ENCODE measurements at places on chromosomes 6 and 20. TPM values are rescaled to one million over a fixed set of nuclear protein-coding genes. Genes with fewer than 3 reads are reported as not detected.

GRCh38 chr6:69812746-69813427, 16.1 kb upstream of the LMBRD1 start:
- no peak overlapping the region for H3K27ac ChIP-seq
- H3K4me3 ChIP-seq = no peak overlapping the region
- no peaks in the 10 kb centered on the region for H3K27me3 ChIP-seq
- no peaks in the 10 kb centered on the region for H3K4me1 ChIP-seq

The TSHZ2 gene
- 35.1 TPM for total RNA-seq

- no peak overlapping the region for H3K27ac ChIP-seq
- no peak for DNase-seq
- no peaks in the 10 kb centered on the region for H3K4me1 ChIP-seq
- no peaks in the 10 kb centered on the region for H3K27me3 ChIP-seq
- no peaks in the 10 kb centered on the region for H3K36me3 ChIP-seq
- H3K4me3 ChIP-seq = no peak overlapping the region
Measured at GRCh38 chr20:2227861-2228260, 67.9 kb upstream of the TGM3 start.

DNA sequence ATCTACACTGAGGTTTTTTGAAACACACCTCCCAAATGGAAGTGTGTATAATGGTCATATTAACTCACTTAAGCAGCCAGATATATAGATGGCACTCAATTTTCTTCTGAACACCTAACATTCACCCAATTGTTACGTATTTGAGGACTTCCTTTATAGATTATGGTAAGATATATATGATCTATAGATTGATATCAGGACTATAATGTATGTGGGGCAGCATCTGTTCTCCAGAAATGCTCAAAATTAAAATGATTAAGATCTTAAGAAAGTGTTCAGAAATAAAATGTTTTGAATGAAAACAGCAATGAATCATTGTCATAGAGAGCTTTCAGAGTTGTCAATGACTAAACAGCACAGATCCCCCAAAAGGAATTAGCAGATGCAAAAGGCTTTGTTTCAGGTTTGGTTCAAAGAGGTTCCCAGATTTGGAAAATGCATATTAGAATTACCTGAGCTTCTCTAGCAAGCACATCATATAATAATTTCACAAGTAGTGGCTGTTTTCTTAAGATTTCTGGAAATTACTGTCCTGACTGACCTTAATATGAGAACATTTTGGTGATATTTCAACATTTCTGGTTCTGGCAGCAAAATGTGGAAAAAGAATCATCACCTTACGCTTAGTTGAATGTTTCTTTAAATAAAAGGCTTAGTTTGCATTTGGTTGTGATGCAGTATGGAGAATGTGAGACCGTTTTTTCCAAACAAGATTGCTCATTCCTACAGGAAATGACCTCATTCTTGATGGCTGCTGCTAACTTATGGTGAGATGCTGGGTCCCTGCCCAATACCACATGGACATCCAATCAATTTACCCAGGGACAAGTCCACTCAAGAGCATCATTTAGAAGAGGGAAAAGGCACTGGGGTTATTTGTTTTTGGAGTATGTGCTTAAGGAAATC, 31.5 kb downstream of the TRAF3IP2 start:
- no peak for DNase-seq
- H3K4me1 ChIP-seq = peaks cover 4% of the 10 kb centered on the region
- H3K27me3 ChIP-seq = no peaks in the 10 kb centered on the region
- no peak overlapping the region for H3K4me3 ChIP-seq
- H3K36me3 ChIP-seq = no peaks in the 10 kb centered on the region
- no peak overlapping the region for H3K27ac ChIP-seq

The ROMO1 gene
- 320 TPM for total RNA-seq

The RCAN2 gene
- total RNA-seq = 12.3 TPM

DNA sequence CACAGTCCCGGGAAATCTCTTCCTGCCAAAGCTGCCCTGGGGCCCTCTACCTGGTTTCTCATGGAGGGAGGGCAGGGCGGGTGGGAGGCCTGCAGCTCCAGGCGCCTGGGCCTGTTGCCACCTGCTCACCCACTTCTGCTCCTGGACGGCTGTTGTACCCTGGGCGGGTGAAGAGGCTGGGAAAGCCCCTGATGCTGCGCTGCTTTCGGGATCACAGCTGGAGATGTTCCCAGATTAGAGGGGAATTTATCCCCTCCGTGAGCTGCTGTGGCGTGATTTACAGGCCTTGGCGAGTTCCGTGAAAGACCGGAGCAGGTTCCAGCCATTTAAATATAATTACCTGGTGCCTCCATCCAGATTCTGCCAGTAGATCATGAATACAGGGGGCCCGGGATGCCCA, 12.3 kb upstream of the VSTM2L start:
- no peak overlapping the region for H3K27ac ChIP-seq
- no peak for DNase-seq
- no peaks in the 10 kb centered on the region for H3K4me1 ChIP-seq
- no peaks in the 10 kb centered on the region for H3K36me3 ChIP-seq
- H3K4me3 ChIP-seq = no peak overlapping the region

GRCh38 chr6:96900873-96901272, 3.2 kb upstream of the NDUFAF4 start:
- DNase-seq = no peak
- H3K4me1 ChIP-seq = peaks cover 5% of the 10 kb centered on the region
- no peaks in the 10 kb centered on the region for H3K36me3 ChIP-seq
- no peak overlapping the region for H3K27ac ChIP-seq

- H3K36me3 ChIP-seq = no peaks in the 10 kb centered on the region
- no peak overlapping the region for H3K4me3 ChIP-seq
- H3K4me1 ChIP-seq = no peaks in the 10 kb centered on the region
- no peaks in the 10 kb centered on the region for H3K27me3 ChIP-seq
- no peak overlapping the region for H3K27ac ChIP-seq
- no peak for DNase-seq
Measured at GRCh38 chr6:56708810-56709597, 66.3 kb upstream of the DST start.

DNA sequence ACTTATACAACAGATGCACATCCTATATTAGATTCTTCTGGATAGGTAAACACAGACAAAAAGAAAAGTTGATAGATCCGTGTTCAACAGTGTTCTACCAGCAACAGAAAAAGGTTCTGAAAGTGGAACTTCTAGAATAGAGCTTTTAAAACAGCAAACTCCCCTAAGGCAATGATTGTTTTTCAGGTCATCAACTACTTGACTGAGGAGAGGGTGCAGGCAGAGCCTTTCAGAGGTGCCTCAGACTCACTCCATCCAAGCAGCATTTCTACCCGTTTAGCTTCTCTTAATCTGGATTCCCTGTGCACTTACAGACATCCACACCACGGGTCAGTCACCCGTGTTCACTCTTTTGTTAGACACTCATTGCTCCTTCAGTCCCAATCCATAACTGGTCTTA, 28.9 kb downstream of the FYN start:
- no peak overlapping the region for H3K4me3 ChIP-seq
- no peaks in the 10 kb centered on the region for H3K36me3 ChIP-seq
- no peaks in the 10 kb centered on the region for H3K27me3 ChIP-seq
- no peak for DNase-seq
- no peak overlapping the region for H3K27ac ChIP-seq
- no peaks in the 10 kb centered on the region for H3K4me1 ChIP-seq

GRCh38 chr6:15536198-15536955, 126.5 kb downstream of the DTNBP1 start:
- no peaks in the 10 kb centered on the region for H3K4me1 ChIP-seq
- DNase-seq = no peak
- H3K27me3 ChIP-seq = no peaks in the 10 kb centered on the region

The TFAP2D gene
- not detected for total RNA-seq

DNA sequence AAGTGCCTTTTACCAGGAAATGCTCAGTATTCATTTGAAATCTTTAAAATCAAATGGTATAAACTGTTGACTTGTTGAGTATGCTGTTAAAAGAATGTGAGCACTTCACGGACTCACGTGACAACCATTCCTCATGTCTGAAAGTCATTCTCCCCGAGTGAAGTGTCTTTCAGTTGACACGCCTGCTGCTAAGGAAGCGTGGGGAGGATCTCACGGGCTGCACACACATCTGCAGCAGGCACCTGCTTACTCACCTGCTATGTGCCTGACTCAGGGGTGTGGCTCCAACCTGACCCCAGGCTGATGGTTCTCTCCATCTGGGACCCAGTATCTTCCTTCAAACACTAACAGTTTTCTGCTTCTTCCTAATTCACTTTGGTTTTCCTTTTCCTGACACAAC, 32.7 kb downstream of the WDR27 start:
- H3K27ac ChIP-seq = no peak overlapping the region
- DNase-seq = no peak
- no peaks in the 10 kb centered on the region for H3K4me1 ChIP-seq
- no peaks in the 10 kb centered on the region for H3K27me3 ChIP-seq

GRCh38 chr6:144710207-144710606, 425.1 kb downstream of the UTRN start:
- no peaks in the 10 kb centered on the region for H3K36me3 ChIP-seq
- no peaks in the 10 kb centered on the region for H3K4me1 ChIP-seq
- no peak for DNase-seq
- no peaks in the 10 kb centered on the region for H3K27me3 ChIP-seq
- no peak overlapping the region for H3K27ac ChIP-seq

The GSTA2 gene
- not detected for total RNA-seq

DNA sequence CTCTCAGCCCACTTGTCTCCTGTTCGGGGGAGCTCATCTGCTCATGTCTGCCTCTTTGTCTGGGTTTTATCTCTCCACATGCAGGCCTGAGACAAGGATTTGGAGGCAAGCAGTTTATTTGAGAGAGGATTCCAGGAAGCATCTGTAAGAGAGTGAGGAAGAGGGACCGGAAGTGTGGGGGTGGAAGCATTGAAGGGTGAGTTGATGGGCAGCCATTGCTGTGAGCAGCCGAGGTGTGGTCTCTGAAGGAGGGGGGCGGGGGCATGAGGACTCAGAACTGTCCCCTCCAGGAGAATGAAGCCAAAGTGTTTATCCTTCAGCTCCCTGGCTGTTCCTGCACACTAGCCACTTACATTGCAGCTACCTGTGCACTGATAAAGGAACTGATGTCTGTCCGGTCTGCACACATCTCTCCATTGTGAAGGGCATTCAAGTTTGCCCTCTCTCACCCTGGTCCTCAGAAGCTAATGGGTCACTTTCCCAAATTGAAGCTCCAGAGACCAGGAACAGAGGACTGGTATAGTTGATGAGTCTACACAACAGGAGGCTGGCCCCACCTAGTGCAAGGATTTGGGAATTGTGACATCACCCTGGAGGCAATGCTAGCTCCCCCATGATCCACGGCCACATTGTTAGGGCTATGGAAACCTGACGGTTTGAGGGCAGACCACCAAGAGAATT, 100.5 kb upstream of the FOXA2 start:
- no peak overlapping the region for H3K27ac ChIP-seq
- no peak for DNase-seq
- H3K36me3 ChIP-seq = no peaks in the 10 kb centered on the region
- H3K27me3 ChIP-seq = no peaks in the 10 kb centered on the region
- H3K4me1 ChIP-seq = no peaks in the 10 kb centered on the region
- H3K4me3 ChIP-seq = no peak overlapping the region

The DZANK1 gene
- total RNA-seq = 2.0 TPM

GRCh38 chr6:133958791-133959190, 5.8 kb downstream of the TBPL1 start:
- H3K27ac ChIP-seq = no peak overlapping the region
- H3K27me3 ChIP-seq = no peaks in the 10 kb centered on the region
- no peak for DNase-seq
- no peak overlapping the region for H3K4me3 ChIP-seq

The CCN6 gene
- total RNA-seq = 0.62 TPM

The C6orf141 gene
- 2.2 TPM for total RNA-seq

The OR2H2 gene
- not detected for total RNA-seq

The SAMD3 gene
- not detected for total RNA-seq

- H3K4me1 ChIP-seq = peaks cover 12% of the 10 kb centered on the region
- H3K4me3 ChIP-seq = no peak overlapping the region
- H3K27me3 ChIP-seq = peaks cover 15% of the 10 kb centered on the region
- DNase-seq = no peak
Measured at GRCh38 chr20:21503345-21503744, 10.5 kb downstream of the NKX2-2 start.

The SAPCD1 gene
- 15.7 TPM for total RNA-seq

The MED23 gene
- 39.3 TPM for total RNA-seq

DNA sequence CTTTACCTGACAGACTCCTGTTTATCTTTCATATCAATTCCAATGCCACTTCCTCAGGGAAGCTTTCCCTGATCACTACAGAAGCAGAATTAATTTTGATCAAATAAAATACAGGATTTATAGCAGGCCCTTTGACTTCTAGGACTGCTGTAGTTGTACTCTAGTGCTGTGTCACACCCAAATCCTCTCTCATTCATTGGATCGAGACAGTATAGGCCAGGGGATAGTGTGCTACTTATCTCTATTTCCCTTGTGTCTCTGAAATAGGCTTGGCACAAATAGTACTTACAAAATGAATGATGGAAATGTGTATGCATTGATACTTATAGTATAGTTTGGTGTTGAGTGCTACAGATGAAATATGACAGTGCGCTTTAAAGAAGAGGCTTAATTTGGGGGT, 19.8 kb downstream of the RALY start:
- no peaks in the 10 kb centered on the region for H3K36me3 ChIP-seq
- H3K27ac ChIP-seq = no peak overlapping the region
- H3K4me1 ChIP-seq = no peaks in the 10 kb centered on the region

DNA sequence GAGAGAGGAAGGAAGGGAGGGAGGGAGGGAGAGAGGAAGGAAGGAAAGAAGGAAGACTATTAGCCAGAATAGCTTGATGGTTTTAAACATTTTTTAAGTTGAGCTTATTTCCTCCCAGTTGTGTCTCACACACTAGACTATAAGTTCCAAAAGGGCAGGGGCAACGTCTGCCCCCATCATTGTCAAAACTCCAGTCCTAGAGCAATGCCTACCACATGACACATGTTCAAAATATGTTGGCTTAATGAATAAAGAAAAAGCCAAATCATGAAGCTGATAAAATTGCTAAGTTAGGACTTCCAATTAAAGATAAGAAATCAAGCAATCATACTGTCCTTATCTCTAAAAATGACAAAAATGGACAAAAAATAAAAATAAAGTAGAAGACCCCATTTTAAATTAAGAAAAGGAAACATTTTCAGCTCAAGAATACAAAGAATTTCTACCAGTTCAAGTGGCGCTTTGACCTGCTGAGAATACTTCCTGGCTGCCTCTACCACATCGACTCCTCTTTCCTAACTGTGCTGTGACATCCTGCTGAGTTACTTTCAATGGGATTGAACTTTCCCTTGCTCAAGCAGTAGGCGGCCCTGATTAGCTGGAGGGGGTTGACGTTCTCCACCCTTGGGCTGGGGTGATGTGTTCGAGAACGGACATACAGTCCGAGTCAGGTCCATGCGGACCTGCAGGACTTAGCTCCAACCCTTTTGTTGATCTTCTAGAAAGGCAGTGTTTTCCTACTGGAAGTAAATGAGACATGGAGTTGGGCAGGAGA, 283.9 kb upstream of the FOXQ1 start:
- H3K27me3 ChIP-seq = no peaks in the 10 kb centered on the region
- DNase-seq = no peak
- no peaks in the 10 kb centered on the region for H3K4me1 ChIP-seq
- H3K36me3 ChIP-seq = no peaks in the 10 kb centered on the region
- H3K4me3 ChIP-seq = no peak overlapping the region

DNA sequence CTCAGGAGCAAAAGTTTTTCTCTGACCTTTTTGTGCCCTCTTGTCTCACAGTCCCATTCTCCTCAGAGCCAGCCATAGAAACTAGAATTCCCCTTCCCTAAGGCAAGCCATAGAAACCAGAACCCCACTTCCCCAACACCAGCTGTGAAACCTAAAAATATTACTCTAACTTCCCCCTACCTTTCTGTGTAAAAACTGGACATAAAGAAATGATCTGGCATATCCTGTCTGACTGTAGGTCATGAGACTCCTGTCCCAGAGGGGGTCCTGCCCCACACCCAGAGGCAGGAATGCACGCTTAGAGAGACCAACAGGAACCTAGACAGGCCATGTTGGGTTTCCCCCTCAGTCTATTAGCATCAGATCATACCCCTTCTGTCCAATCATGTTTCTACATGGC, 140.6 kb upstream of the SLC22A16 start:
- H3K27me3 ChIP-seq = no peaks in the 10 kb centered on the region
- H3K4me3 ChIP-seq = no peak overlapping the region
- H3K36me3 ChIP-seq = no peaks in the 10 kb centered on the region
- DNase-seq = no peak
- H3K27ac ChIP-seq = no peak overlapping the region
